ENCODE measurements at places on chromosomes 4 and X.
A peak's percentile ranks its signal among the peaks of the same experiment; 100 is the strongest.

GRCh38 chrX:50456712-50457484 is 13.7 kb downstream of the DGKK start:
- DNase-seq, result no peak

- DNase-seq, result no peak
These were observed 132.3 kb downstream of the HMX1 start for GRCh38 chr4:8739317-8739716.

- DNase-seq, result no peak
These were observed 198.4 kb upstream of the TACR3 start for GRCh38 chr4:103918214-103918613.

GRCh38 chr4:25103418-25103817 is 56.8 kb downstream of the SEPSECS start:
- DNase-seq, result no peak

DNA sequence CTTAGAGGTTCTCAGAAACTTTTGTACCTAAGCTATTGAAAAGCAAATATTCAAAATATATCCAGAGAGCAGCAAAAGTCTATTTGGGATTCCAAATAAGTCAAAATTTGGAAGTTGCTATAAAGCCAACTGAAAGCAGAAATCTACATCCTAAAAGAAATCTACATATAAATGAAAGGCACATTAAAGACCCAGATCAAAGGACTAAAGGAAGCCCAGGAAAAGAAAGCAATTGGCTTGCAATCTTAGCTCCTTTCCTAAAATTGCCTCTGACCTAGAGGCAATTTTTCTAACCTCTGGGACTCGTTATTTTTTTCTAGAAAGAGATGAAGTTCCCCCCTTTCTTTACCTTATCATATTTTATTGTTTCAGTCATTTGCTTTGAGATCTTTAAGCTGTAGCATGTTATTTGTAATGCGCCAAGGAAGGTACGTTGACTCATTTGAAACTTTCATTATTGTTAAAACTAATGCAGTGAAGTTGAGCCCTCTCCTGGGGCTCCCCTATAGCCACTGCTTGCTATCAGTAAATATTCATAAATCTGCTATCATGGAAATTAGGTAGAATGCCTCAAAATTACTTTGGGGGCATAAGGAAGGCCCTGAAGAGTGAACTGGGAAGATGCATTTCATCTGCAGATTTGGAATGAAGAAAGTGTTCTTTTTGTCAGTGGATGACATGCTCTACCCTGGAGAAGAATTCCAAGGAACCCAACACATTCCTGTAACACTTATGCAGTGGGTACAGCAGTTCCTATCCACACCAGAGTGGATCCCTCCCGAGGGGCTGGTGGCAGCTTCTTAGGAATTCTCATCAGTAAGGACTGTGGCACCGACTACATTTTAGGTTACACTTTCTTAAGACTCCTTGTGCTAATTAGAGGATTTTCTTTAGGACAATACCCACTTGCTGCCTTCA is 177.8 kb upstream of the IGFBP7 start:
- DNase-seq, result no peak

DNA sequence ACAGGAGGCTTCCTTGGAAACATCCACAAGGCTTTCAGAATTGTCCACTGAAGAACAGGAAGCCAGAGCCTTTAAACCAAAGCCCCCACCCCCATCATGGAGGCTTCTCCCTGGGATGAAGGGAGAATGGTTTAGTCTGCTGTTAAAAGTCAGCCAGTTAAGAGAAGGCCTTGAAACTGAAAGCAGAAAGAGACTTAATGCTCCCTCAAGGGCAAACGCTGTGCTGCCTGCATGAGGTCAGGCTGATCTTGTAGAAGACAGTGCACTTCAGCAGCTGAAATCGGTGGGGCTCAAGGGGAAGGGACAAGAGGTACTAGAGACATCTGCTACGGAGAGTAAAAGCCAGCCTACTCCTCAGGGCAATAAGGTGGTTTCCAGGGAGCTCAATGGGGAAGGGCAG is 69.0 kb downstream of the HPRT1 start:
- DNase-seq, result no peak

GRCh38 chrX:1401611-1402430 is 9.9 kb upstream of the SLC25A6 start:
- DNase-seq, result no peak

DNA sequence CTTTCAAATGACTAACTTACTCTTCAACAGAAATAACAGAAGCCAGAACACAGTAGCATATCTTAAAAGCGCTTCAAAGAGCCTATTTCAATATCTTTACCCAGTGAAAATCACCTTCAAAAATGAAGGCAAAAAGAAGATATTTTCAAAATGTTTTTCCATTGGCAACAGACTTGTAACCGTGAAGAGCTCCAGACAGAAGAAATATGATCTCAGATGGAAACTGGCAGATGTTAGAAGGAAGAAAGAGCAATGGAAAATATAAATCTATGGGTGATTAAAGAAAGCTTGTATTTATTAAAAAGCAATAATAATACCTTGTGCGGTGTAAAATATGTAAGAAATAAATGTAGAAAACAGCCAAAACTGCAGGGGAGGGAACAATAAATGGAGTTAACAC is 35.7 kb downstream of the PRKG2 start:
- no peak for DNase-seq

DNA sequence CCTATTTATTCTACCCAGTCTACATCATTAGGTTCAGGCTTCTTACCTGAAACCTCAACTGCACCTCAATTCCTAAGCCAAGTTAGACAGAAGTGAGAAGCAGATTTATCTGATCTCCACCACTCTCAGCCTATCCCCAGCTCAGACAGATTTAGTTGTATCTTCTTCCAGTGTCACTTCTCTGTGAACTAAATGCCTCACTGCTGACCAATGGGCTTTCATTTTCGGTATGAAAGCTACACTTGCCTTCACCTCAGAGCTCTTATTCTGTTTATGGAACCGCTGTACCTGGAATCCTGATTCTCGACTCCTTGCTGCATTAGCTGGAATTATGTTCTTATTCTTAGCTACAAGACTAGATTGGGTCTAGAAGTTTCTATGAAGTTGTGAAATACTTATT is 833.2 kb downstream of the CCSER1 start:
- DNase-seq, result no peak

DNA sequence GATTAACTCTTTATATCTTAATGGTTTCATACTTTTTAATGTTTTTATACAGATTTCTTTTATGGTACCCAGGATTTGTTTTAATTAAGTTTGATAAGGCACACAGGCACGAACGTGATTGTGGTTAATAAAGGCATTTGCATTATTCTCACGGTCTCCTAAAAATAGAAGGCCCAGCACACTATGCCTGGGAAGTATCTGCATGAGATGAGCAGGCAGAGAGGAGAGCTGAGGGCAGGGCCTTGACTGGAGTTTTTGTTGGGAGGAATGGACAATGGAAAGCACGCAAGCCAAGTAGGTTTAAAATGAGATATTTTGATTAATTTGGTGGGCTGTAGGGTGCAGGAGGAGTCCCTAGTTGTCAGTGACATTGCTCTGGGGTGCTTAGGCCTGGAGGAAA is 1714.3 kb upstream of the PCDH7 start:
- no peak for DNase-seq

DNA sequence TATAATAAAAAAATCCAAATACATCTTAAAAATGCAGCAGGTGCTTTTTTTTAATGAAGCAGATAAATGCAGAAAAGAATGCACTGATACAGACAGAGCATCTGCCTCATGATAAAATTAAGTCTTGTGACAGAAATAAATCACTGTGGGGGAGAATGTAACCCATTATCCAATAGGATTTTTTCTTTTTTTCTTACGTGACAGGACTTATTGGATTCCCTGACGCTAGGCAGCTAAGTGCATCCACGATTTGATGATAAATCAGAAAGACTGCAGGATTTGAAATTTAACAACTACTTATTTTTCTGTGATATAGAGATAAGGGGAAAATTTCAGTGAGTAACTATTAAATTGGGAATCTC is 110.6 kb upstream of the PPARGC1A start:
- no peak for DNase-seq

- no peak for DNase-seq
These were observed 250.5 kb downstream of the TLL1 start for GRCh38 chr4:166123546-166123945.

DNA sequence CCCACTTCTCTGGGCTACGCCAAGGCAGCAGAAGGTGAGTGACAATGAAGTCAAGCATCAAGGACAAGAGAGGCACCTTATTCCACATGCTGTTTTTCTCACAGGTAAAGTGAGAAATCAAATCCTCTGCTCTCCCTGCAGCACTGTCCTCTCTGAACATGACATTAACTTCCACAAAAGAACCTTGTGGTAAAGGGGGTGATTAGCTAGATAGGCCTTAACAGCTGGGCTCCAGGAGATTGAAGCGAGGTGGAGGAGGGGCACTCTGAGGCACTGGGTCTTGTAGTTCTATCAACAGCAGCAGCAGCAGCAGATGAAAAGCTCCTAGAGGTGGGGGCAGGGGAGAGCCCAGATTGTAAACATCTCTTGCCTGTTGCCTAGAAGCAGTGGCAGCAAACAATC is 96.8 kb upstream of the CXXC4 start:
- DNase-seq, result no peak

DNA sequence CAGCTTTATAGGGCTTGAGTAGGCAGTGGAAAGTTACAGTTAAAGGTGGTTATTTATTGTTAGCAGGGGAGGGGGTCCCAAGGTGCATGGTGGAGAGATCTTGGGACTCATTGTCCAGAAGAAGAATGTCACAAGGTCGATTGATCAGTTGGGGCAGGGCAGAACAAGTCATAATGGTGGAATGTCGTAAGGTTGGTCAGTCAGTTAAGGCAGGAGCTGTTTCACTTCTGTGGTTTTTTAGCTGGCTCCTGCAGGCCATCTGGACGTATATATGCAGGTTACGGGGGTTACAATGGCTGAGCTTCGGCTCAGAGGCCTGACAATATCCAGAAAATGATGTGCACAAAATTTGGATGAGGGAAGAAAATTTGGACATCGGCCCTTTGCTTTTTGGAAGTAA is 7.1 kb downstream of the OFD1 start:
- no peak for DNase-seq

- DNase-seq, result no peak
These were observed 81.1 kb downstream of the CLCN5 start for GRCh38 chrX:50003467-50003866.

- DNase-seq, result no peak
These were observed 844.0 kb upstream of the FRG1 start for GRCh38 chr4:189096717-189097116.

DNA sequence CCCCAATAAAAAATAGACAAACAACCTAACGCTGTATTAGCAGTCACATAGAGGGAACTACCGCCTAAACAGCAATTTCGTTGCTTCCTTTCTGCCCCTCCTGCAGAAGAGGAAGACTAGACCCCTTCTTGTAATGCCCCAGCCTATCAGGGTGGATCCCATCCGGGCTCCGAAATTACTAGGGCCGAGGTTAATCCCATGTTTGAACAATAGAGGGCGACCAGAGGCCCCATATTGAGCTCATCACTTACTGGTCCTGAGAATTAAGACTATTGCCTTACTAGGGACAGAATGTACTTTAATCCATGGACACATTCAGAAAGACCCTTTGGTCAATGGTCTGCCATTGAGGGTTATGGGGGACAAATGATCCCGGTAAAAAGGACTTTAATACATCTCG is 11.8 kb upstream of the ZNF630 start:
- DNase-seq, result peak; percentile 26

GRCh38 chr4:173218411-173219125 is 50.0 kb downstream of the GALNT7 start:
- DNase-seq, result peak; percentile 76

GRCh38 chr4:189136462-189136861 is 804.2 kb upstream of the FRG1 start:
- DNase-seq, result no peak

GRCh38 chr4:20538905-20539304 is 161.4 kb upstream of the PACRGL start:
- DNase-seq, result no peak

- no peak for DNase-seq
These were observed 887.5 kb downstream of the FAT4 start for GRCh38 chr4:126202226-126202625.

DNA sequence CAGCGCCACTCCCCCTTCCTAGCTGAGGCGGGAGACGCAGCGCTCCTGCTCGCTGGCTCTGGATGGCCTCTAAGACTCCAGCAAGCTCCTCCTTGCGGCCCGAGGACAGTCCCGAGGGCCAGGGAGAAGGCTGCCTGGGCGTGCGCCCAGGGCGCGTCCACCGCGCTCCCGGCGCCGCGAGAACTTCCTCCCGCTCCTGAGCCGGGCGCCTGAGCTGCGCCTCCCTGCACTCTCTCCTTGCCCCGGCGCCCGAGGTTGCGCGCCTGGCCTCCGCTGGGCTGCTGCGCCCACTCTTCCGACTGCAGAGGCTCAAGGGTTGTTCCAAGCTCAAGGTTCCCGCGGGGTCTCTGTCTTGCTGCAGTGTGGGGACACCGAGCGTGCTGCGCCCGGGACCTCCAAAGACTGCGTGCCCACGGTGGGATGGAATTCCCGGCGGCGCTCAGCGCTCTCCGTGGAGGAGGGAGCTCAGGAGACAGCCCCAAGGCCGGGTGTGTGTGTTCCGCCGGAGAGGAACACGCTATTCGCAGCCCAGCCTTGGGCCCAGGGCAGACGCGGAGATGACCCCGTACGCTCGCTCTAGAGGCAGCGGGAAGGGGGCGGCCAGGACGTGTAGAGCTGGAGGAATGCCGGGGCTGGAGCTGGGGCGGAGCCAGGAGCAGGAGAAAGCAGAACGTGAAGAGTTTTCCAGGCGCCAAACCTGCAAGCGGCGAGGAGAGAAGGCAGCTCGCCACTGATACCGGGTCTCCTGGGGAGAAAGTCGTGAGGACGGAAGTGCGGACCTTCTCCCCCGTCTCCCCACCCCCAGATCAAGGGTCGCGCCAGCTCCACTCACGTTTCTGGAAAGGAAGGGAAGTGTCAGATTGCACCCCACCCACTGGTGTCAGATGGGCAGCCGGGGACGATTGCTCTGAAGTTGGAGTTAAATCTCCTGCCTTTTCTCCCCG is at the start of gene ARHGAP6:
ARHGAP6 (minus strand) TSS at position 753 of the 944 bp plus-strand sequence. CDS start 1,092 bp downstream, outside the sequence.
- no peak for DNase-seq

GRCh38 chr4:140426610-140427105 is 790 bp downstream of the CLGN start:
- DNase-seq, result no peak

- no peak for DNase-seq
These were observed 21.1 kb downstream of the MEPE start for GRCh38 chr4:87853891-87854290.

DNA sequence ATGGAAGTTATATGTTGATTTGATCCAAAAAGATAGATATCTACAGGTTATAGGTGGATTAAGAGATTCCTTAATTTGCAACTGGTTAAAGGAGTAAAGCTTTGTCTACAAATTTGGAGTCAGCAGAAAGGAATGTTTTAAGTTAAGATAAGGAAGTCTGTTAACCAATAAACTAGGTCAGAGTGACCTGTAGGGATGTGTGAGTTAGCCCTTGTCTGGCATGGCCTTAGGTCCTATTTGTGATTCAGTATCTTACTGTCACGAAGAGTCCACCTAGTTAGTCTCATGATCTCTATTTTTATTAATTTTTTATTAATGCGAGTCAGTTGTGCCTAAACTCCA is 230.8 kb downstream of the INPP4B start:
- no peak for DNase-seq

- DNase-seq, result no peak
These were observed 26.9 kb downstream of the UTP14A start for GRCh38 chrX:129932821-129933321.
